ENCODE measurements at places on chromosomes 3 and 15. TPM values are rescaled to one million over a fixed set of nuclear protein-coding genes. Genes with fewer than 3 reads are reported as not detected.

Gene ACTC1
- 219 TPM for total RNA-seq

- no peaks in the 10 kb centered on the region for H3K27me3 ChIP-seq
- H3K4me1 ChIP-seq: no peaks in the 10 kb centered on the region
- H3K4me3 ChIP-seq: no peak overlapping the region
These were observed 50.1 kb downstream of the LRTM1 start for GRCh38 chr3:54877730-54878129.

Gene NR2E3
- total RNA-seq: not detected

- H3K36me3 ChIP-seq: no peaks in the 10 kb centered on the region
- no peak overlapping the region for H3K4me3 ChIP-seq
These were observed 205.2 kb upstream of the SATB1 start for GRCh38 chr3:18630295-18630694.

DNA sequence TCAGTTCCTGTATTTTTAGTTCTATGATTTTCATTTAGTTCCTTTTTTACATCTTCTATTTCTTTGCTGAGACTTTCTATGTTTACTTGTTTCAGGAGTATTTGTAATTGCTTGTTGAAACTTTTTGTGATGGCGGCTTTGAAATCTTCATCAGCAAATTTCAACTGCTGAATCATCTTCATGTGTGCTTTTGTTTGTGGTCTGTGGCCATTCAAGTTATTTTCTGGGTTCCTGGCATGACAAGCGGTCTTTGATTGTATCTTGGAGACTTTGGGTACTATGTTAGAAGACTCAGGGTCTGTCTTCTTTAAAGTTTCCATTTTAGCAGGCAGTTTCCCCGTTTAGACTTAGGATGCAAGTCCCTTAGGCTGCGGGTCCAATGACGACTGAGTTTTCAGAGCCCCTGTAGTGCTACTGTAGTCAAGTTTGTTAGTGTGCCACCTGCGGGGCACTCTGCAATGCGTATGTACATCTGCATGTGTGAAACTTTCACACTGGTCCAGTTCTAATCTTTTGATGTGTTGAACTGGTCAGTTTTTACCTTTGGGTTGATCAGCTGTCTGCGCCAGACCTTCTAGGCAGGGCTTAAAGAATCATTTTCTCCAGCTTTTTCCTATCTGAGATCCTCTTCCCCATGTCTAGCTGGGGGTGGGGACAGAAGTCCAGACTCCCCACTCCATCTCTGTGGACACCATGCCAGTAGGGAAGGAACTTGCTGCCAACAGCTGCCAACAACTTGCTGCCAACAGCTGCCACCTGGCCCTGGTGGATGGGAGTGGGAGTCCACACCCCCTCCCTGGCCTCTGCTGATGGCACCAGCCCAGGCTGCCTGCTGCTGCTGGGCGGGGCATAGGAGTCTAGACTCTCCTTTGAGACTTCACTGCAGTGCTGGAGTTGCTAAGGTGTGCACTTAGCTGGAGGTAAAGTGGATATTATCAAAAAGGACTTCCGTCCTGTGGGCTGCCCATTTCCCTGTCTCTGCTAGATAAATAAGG lies 190.9 kb downstream of the TJP1 start:
- no peak overlapping the region for H3K4me3 ChIP-seq
- H3K27me3 ChIP-seq: peaks cover 9% of the 10 kb centered on the region

DNA sequence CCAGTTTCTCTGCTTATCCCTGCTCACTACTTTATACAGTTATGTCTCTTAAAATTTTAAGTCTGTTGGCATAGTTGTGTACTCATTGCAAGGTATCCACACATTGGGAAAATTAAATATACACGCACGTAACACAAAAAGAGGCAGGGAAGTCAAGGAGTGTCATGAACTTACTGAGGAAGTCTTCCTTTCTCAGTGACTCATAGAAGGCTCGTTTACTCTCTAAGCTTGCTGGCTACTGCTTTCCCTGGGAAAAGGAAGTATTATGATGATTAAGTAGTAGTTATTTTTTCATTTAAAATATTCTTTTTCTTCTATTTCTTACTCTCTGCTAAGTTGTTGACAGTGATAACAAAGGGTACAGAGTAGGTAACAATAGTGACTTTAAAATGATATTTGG lies 287.3 kb downstream of the UBE2E2 start:
- no peak overlapping the region for H3K4me3 ChIP-seq
- H3K27me3 ChIP-seq: no peaks in the 10 kb centered on the region
- H3K27ac ChIP-seq: no peak overlapping the region
- H3K4me1 ChIP-seq: peaks cover 42% of the 10 kb centered on the region
- no peak for DNase-seq
- no peaks in the 10 kb centered on the region for H3K36me3 ChIP-seq

Gene TRH
- not detected for total RNA-seq

- no peaks in the 10 kb centered on the region for H3K4me1 ChIP-seq
- no peak for DNase-seq
- no peak overlapping the region for H3K4me3 ChIP-seq
- H3K36me3 ChIP-seq: no peaks in the 10 kb centered on the region
- H3K27ac ChIP-seq: no peak overlapping the region
These were observed 48.7 kb upstream of the VEPH1 start for GRCh38 chr3:157551961-157552360.

- no peaks in the 10 kb centered on the region for H3K36me3 ChIP-seq
- no peaks in the 10 kb centered on the region for H3K4me1 ChIP-seq
- DNase-seq: no peak
- H3K27me3 ChIP-seq: peaks cover 2% of the 10 kb centered on the region
These were observed 680.6 kb downstream of the ROBO2 start for GRCh38 chr3:77720460-77720971.

DNA sequence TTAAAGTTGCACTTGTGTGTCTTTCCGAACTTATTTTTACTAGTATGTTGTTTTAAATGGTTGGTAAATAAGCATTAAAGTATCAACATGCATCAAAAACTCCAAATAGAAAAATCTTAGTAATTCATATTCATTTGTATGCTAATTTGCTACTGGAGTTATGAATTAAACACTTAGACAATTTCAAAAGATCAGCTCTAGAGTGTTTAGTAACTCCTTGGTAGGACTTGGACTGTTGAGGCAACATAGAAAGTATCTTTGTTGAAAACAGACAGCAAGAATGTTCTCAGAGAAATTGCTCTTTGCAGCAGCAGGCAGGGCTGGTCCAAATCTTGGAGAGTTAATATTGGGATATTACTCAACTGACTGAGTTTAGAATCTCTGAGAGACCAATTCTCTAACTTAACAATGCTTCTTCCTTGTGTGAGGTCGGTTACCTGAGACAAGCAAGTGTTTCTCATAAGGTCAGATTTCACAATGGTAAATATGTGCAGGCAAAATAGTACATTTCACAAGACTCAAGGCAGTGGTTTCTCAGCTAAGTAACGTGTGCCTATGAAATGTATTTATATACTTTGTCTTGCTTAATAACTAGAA lies 147.8 kb upstream of the IL12A start:
- H3K36me3 ChIP-seq: no peaks in the 10 kb centered on the region
- peak overlapping the region; percentile 69 for H3K4me3 ChIP-seq
- H3K27ac ChIP-seq: peak overlapping the region; percentile 80
- H3K27me3 ChIP-seq: no peaks in the 10 kb centered on the region
- H3K4me1 ChIP-seq: peaks cover 32% of the 10 kb centered on the region

DNA sequence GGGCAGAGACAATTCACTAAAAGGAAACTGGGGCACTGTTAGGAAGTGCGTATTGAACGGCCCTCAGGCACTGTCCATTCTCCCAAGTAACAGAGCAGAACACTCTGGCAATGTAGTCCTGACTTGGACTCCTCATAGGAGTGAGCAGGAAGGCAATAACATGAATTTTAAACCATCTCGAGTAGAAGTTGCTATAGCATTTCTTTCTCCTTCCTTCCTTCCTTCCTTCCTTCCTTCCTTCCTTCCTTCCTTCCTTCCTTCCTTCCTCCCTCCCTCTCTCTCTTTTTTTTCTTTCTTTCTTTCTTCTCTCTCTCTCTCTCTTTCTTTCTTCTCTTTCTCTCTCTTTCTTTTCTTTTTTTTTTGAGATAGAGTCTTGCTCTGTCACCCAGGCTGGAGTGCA lies 46.4 kb upstream of the TRA2B start:
- DNase-seq: no peak
- H3K36me3 ChIP-seq: no peaks in the 10 kb centered on the region
- no peaks in the 10 kb centered on the region for H3K27me3 ChIP-seq
- no peak overlapping the region for H3K27ac ChIP-seq
- H3K4me1 ChIP-seq: no peaks in the 10 kb centered on the region

Gene PLA2G4E
- total RNA-seq: 0.24 TPM

GRCh38 chr3:157204431-157204830 lies 44.5 kb upstream of the CCNL1 start:
- no peaks in the 10 kb centered on the region for H3K4me1 ChIP-seq
- no peak overlapping the region for H3K4me3 ChIP-seq
- H3K36me3 ChIP-seq: no peaks in the 10 kb centered on the region
- no peaks in the 10 kb centered on the region for H3K27me3 ChIP-seq
- DNase-seq: no peak

DNA sequence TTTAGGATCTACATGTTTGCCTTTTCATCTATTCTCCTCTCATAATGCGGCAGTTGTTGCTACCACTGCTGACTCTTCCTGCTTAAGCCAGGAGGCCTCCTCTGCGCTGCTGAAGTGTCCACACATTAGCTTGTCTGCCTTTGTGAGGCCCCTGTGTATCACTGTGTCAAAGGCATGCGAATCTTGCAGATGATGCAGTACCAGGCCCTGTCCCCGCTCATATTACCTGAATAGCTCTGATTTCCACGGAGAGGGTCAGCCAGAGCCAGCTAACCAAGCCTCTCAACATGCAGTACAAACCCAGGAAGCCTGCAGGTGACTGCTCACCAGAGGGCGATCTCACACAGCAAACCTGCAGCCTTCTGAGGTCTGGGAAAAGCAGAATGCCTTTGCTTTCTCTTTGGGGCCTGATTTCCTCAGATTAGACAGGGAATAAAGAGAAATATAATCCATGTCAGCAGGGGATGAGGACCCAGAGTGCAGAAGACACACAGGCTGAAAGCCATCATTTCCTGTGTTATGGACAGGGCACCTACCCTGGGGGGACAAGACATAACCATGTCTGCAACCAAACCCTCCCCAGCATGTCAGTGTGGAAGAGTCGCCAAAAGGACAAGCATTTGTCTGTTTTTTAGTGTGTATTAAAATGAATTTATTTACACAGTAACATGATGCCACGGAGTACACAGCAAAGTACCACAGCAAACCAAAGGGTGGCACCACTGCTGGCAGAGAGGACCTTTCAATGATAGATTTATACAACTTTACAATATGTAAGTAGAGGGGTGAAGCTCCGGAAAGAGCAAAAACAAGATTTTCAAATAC lies 36.8 kb upstream of the TSPAN3 start:
- DNase-seq: peak; percentile 47
- H3K27ac ChIP-seq: peak overlapping the region; percentile 56
- H3K27me3 ChIP-seq: no peaks in the 10 kb centered on the region
- peaks cover 22% of the 10 kb centered on the region for H3K4me1 ChIP-seq
- no peak overlapping the region for H3K4me3 ChIP-seq

DNA sequence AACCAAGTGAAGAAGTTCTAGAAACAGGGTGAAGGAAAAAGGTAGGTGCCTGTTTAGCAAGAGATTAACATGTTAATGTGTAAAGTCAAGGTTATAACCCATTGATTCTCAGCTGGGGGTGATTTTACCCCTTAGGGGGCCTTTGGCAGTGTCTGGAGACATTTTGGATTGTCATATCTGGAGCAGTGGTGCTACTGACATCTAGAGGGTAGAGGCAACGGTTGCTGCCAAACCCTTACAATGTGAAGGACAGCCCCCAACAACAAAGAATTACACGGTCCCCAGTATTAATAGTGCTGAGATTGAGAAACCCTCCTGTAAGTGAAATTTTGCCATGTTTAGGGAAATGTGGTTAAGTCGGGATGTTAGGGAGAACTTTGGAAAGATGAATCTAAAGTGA lies 74.7 kb downstream of the CRYBG3 start:
- no peaks in the 10 kb centered on the region for H3K27me3 ChIP-seq
- no peak for DNase-seq
- peaks cover 75% of the 10 kb centered on the region for H3K36me3 ChIP-seq
- no peak overlapping the region for H3K4me3 ChIP-seq
- no peaks in the 10 kb centered on the region for H3K4me1 ChIP-seq

DNA sequence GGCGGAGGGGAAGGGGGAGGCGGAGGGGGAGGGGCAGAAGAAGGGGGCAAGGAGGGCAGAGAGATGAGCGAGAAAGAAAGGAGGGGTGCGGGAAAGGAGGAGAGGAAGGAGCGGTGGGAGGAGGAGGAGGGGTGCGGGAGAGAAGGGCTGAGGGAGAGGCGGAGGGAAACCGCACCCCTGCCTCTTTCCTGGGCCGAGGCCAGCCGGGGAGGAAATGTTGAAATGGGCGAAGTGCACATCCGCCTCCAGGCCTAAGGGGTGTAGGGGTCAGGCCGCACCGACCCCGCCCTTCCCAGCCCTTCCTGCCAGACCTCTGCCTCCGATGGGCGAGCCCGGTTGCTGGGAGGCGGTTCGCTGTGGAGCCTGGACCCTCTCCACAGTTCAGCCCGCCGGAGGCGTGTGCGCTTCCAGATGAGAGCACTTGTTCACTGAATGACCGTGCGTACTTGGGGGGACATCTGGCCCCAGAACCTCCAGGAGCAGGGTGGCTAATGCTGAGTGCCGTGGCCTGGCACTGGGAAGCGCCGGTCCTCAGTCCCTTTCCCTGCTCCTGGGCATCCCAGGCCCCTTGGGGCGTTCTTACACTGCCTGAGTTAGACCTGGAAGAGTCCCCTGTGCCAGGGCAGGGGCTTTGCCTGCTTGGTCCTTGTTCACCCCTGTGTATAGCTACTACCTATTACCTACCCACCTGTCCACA lies 110.3 kb upstream of the KLF13 start:
- H3K27me3 ChIP-seq: no peaks in the 10 kb centered on the region
- H3K36me3 ChIP-seq: no peaks in the 10 kb centered on the region
- H3K4me1 ChIP-seq: peaks cover 10% of the 10 kb centered on the region
- peak; percentile 96 for DNase-seq
- H3K4me3 ChIP-seq: peak overlapping the region; percentile 72

Gene ADAMTS17
- 12.1 TPM for total RNA-seq

Gene CCR1
- 1.9 TPM for total RNA-seq

Gene VPS8
- total RNA-seq: 51.7 TPM

DNA sequence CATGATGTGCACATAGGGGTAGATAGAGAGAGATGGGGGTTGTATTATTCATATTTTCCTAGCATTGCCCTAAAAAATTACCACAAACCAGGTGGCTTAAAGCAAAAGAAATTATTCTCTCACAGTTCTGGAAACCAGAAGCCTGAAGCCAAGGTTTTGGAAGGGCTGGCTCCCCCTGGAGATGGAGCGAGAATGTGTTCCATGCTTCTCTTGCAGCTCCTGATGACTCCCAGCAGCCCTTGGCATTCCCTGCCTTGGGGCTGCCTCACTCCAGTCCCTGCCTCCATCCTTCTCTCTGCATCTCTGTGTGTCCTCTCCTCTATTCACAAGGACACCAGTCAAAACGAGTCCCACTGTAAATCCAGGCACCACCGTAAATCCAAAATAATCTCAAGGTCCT lies 91.5 kb upstream of the FAM174B start:
- H3K4me3 ChIP-seq: no peak overlapping the region
- DNase-seq: no peak
- no peaks in the 10 kb centered on the region for H3K4me1 ChIP-seq
- H3K27ac ChIP-seq: no peak overlapping the region
- no peaks in the 10 kb centered on the region for H3K36me3 ChIP-seq

Gene PLAAT1
- total RNA-seq: 25.7 TPM
